ENCODE measurements at places on chromosomes 2 and 18.

GRCh38 chr2:3405307-3405706 is 25.8 kb downstream of the TRAPPC12 start:
- no peaks in the 10 kb centered on the region for H3K4me1 ChIP-seq
- no peaks in the 10 kb centered on the region for H3K27me3 ChIP-seq
- H3K4me3 ChIP-seq: no peak overlapping the region
- no peak overlapping the region for H3K27ac ChIP-seq

GRCh38 chr2:230664844-230665243 is 47.8 kb upstream of the CAB39 start:
- H3K27me3 ChIP-seq: no peaks in the 10 kb centered on the region
- no peaks in the 10 kb centered on the region for H3K36me3 ChIP-seq
- no peak overlapping the region for H3K4me3 ChIP-seq
- peaks cover 3% of the 10 kb centered on the region for H3K4me1 ChIP-seq
- H3K27ac ChIP-seq: no peak overlapping the region

DNA sequence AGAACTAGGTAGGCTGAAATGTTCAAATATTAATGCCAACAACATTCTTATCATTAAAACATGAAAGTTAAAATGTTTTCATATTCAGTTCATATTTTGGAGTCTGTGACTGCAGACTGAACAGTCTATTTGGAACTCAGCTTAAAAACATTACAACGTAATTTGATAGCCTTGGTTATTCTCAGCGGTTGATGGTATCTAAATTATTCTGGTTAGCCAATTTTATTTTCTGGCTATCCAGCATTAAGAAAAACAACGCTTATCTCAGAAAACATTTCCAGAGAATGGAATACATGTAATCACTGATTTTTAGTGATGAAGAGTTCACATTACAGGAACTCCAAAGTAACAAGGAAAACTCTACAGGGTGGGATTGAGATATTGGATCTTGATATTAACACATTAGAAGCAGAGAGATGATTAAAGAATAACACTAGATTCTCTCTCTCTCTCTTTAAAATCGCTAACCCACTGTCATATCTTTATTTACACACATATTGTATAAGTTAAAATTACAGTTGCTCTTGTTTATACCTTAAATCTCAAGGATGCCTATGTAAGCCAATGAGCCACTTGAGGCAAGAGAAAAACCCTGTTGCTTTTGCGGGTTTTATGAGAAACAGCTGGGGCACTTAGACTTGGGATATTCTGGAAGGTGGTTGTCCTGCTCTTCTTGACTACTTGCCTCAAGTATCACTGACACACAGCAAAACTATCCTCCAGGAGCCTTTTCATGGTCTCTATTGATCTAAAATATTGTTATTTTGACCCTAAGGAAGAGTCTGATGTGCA is 84.9 kb downstream of the ICOS start:
- H3K36me3 ChIP-seq: no peaks in the 10 kb centered on the region
- no peak overlapping the region for H3K4me3 ChIP-seq
- no peak overlapping the region for H3K27ac ChIP-seq
- H3K4me1 ChIP-seq: no peaks in the 10 kb centered on the region
- no peak for DNase-seq

DNA sequence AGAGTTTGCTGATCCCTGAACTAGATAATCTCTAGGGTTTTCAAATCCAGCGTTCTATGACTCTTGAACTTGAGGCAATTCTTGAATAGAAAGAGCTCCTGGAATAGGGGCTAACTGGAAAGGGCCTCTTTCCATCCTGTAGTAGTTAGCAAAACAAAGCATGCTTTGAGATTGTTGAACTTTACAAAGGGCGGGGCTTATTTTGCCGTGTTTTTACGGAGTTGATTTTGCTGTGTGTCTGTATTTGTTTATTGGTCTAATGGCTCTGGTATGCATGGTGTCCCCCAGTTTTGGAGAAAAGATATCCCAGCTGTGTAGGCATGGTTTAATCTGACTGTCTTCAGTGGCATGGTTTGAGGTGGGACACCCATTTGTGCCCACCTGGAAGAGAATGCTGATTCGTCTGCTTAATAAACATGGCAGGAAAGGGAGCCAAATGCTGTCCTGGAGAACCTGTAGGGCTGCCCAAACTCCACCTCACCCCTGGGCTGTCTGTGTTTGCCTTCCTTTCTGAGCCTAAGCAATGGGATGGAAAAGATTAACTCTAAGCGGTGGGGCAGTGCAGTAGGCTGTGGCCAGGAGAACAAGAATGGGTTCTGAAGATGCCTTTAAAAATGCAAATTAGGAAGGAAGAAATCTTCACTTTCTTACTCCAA is 74.1 kb upstream of the FOSL2 start:
- H3K27me3 ChIP-seq: no peaks in the 10 kb centered on the region
- no peak overlapping the region for H3K27ac ChIP-seq
- H3K36me3 ChIP-seq: no peaks in the 10 kb centered on the region
- H3K4me1 ChIP-seq: peaks cover 4% of the 10 kb centered on the region
- no peak overlapping the region for H3K4me3 ChIP-seq

DNA sequence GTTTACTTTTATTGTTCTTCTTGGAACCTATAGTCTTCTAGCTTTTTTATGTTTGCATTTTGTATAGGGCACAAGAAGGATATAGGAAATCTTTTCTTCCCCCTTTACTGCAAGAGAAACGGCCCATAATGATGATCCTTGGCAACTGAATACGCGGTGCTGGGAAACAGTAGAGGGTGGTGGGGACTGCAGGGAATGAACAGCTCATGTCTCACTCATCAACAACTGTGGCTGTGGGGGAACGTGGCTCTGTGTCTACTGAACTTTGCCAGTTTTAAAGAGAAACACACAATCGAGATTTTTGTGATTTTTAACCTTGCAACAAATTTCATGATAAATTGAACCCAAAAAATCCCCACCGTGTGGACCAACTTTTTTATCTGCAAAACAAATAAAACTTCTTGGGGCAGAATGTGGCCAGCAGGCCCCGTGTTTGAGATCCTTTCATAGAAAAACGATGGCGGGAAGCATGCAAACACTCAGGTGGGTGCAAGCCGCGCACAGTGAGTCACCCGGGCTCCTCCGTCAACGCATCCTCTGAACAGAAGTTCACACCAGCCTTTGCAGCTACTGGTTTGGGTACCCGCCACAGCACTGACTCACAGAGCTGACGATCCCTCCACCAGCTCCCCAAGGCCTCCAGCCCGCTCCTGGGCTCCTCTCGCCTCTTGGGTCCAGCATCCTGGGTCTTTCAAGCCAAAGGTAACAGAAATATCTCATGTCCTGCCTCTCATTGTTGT is 149.3 kb downstream of the COL6A3 start:
- DNase-seq: no peak
- H3K4me3 ChIP-seq: no peak overlapping the region
- H3K36me3 ChIP-seq: no peaks in the 10 kb centered on the region
- no peaks in the 10 kb centered on the region for H3K27me3 ChIP-seq
- no peak overlapping the region for H3K27ac ChIP-seq

DNA sequence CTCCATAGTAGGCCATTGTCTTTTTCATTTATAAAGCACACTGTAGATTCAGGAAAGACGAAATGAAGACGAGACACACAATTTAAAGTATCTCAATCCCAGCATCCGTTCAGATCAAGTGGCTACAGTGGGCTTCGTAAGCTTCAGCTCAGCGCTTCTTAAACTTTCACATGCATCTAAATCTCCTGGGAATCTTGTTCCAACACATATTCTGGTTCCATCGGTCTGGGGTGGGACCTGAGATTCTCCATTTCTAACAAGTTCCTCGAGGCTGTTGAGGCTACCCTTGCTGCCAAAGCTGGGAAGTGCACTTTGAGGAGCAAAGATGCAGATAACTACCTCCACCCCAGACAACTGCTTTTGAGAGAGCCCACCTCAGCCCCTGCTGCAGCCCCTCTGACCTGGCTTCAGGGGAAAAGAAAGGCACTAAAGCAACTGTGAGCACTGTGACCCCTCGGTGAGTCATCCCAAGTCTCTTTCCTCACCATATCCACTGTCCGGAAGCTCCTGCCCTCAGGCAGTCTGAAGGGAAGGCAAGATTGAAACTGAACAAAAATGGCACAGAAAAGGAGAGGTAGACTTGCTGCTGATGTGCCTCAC is 201.1 kb upstream of the FBXO11 start:
- no peak for DNase-seq
- H3K4me1 ChIP-seq: peaks cover 12% of the 10 kb centered on the region
- H3K4me3 ChIP-seq: peak overlapping the region; percentile 48
- no peak overlapping the region for H3K27ac ChIP-seq
- H3K27me3 ChIP-seq: no peaks in the 10 kb centered on the region

- H3K4me1 ChIP-seq: no peaks in the 10 kb centered on the region
- H3K36me3 ChIP-seq: no peaks in the 10 kb centered on the region
- DNase-seq: no peak
- H3K4me3 ChIP-seq: no peak overlapping the region
- H3K27me3 ChIP-seq: no peaks in the 10 kb centered on the region
These were observed 2.6 kb upstream of the KCNE4 start for GRCh38 chr2:223049356-223049755.

- no peak for DNase-seq
- H3K27me3 ChIP-seq: no peaks in the 10 kb centered on the region
- no peak overlapping the region for H3K27ac ChIP-seq
- no peaks in the 10 kb centered on the region for H3K4me1 ChIP-seq
These were observed 498.3 kb upstream of the LRRTM4 start for GRCh38 chr2:78020491-78020890.

- H3K36me3 ChIP-seq: peaks cover 15% of the 10 kb centered on the region
- no peak for DNase-seq
- H3K4me3 ChIP-seq: no peak overlapping the region
- H3K27me3 ChIP-seq: no peaks in the 10 kb centered on the region
- peaks cover 4% of the 10 kb centered on the region for H3K4me1 ChIP-seq
- H3K27ac ChIP-seq: no peak overlapping the region
These were observed 7.0 kb downstream of the CHCHD5 start for GRCh38 chr2:112591413-112591812.

DNA sequence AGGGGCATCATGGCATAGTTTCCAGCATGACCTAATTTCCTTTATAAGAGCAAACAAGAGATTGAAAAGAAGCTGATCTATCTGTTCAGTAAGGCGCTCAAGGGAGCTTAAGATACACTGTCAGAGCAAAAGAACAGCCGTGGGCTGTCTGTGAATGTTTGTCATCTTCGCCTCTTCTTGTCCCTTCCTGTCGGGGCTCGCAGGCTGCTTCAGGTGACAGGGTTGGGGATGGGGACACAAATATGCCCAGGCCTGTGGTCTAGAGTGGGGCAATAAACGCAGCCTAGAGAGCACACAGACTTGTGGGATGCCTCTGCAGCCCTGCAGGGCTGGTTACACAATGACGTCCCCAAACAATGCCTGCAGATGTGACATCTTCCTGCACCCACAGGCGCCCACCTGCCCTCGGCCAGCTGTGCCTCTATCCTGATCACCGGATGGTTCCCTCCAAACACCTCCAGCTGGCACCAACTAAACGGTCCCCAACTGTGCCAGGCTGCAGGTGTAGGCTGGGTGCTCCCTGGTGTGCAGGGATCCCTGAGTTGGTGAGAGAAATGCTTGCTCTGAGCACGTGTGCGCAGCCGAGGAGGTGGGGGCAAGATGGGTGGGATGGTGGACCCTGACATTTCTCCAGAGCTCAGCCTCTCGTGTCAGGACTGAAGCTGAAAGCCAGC is 72.8 kb downstream of the EDAR start:
- no peak for DNase-seq
- H3K27ac ChIP-seq: no peak overlapping the region
- no peaks in the 10 kb centered on the region for H3K27me3 ChIP-seq
- no peaks in the 10 kb centered on the region for H3K4me1 ChIP-seq
- no peaks in the 10 kb centered on the region for H3K36me3 ChIP-seq
- no peak overlapping the region for H3K4me3 ChIP-seq

- DNase-seq: no peak
- no peaks in the 10 kb centered on the region for H3K36me3 ChIP-seq
- no peaks in the 10 kb centered on the region for H3K27me3 ChIP-seq
These were observed 164.4 kb downstream of the UPP2 start for GRCh38 chr2:158266111-158266510.

DNA sequence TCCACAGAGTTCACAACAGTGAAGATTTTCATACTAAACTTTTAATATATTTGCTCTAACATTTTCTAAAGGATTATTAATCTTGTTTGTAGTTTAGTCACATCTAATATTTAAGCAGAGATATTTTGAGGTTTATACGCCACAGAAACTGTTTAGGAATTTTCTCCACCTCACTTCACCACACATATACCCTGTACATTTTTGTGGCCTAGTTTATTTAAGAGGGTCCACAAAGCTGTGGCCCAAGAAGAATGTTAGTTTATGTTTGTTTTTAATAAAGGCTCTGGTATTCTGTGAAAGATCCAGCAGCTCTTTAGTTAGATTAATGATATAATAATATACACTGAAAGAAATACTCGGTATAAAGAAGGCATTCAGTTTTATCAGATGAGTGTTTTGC is 132.7 kb upstream of the TTC27 start:
- no peak overlapping the region for H3K4me3 ChIP-seq
- no peak for DNase-seq
- H3K27ac ChIP-seq: no peak overlapping the region
- H3K36me3 ChIP-seq: peaks cover 9% of the 10 kb centered on the region
- no peaks in the 10 kb centered on the region for H3K27me3 ChIP-seq
- H3K4me1 ChIP-seq: no peaks in the 10 kb centered on the region

DNA sequence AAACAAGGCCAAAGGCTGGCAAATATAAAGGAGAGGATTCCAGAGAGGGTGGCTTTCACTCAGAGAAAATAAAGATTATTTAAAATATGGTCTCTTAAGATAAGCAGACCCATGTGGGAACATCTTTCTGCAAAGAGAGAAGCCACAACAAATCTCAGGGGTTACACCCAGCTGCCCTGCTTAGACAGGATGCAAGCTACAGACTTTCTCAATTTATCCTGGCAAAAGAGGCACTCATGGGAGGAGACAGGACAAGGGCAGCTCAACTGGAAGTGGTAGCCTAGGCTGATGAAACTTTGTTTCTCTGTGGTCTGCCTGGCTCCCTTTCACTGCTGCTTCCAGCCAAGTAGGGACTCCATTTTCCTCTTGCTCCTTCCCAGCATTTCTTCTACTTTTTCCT is 25.9 kb upstream of the SULT1C4 start:
- no peaks in the 10 kb centered on the region for H3K4me1 ChIP-seq
- no peak for DNase-seq
- H3K36me3 ChIP-seq: no peaks in the 10 kb centered on the region

DNA sequence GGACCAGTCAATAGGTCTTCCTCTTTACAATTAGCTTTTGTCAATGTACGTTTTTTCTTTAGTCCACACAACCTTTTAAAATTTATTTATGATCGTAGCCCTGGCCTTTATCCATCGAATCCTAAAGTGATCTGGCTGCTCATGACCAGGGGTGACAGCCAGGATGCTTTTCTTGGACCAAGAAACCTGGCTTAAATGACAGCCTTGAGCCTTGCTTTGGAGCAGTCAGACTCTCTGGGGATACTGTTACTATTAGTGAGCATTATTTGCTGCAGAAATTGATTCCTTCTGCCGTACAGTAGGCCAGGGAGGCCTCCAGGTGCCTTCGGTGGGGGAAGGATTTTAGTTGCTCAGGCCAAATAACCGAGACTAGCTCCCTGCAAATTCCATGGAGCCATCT is 70.2 kb downstream of the AGAP1 start:
- no peak for DNase-seq
- no peak overlapping the region for H3K27ac ChIP-seq
- H3K27me3 ChIP-seq: no peaks in the 10 kb centered on the region
- peaks cover 3% of the 10 kb centered on the region for H3K36me3 ChIP-seq
- no peak overlapping the region for H3K4me3 ChIP-seq
- H3K4me1 ChIP-seq: peaks cover 14% of the 10 kb centered on the region

GRCh38 chr2:6793913-6794312 is 71.8 kb downstream of the CMPK2 start:
- no peaks in the 10 kb centered on the region for H3K4me1 ChIP-seq
- DNase-seq: no peak
- no peak overlapping the region for H3K4me3 ChIP-seq
- no peak overlapping the region for H3K27ac ChIP-seq
- no peaks in the 10 kb centered on the region for H3K36me3 ChIP-seq

GRCh38 chr18:59246796-59247195 is 26.5 kb downstream of the RAX start:
- peaks cover 9% of the 10 kb centered on the region for H3K27me3 ChIP-seq
- DNase-seq: no peak
- H3K27ac ChIP-seq: no peak overlapping the region
- H3K4me3 ChIP-seq: no peak overlapping the region

Measured in kidney (tissue), 22 donors.